ENCODE measurements at places on chromosomes 1 and 21.
A peak's percentile ranks its signal among the peaks of the same experiment; 100 is the strongest.

DNA sequence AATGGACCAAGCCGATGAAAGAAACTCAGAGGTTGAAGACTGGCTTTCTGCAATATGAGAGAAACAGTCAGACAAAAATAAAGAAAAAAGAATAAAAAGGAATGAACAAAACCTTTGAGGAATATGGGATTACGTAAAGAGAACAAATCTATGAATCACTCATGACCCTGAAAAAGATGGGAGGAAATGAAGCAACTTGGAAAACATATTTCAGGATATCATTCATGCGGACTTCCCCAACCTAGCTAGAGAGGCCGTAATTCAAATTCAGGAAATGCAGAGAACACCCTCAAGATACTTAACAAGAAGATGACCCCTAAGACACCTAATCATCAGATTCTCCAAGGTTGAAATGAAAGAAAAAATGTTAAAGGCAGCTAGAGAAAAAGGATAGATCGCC is 705.3 kb upstream of the CHRM3 start:
- no peak for DNase-seq

DNA sequence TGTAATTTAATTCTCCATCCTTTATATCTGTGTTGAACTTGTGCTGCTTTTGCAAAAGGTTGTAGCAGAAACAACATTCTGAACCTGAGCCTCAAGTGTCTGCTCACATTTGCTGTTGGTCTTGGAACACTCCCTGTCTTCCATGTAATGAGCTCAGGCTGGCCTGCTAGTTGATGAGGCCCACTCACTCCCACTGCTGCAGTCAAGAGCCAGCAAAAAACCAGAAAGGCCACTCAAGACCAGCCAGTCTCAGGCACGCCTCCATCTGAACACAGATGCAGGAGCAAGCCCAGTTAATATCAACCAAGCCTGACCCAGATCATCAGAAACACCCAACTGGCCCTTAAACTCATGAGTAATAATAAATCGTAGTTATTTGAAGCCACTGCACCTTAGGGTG is 342.2 kb upstream of the NFIA start:
- no peak for DNase-seq

GRCh38 chr1:171221665-171222591 is 26.4 kb upstream of the FMO1 start:
- DNase-seq = no peak

GRCh38 chr1:25643929-25644328 is 27.3 kb downstream of the MAN1C1 start:
- DNase-seq = no peak

GRCh38 chr1:105485207-105485606 is 1571.3 kb upstream of the PRMT6 start:
- no peak for DNase-seq

- DNase-seq = no peak
Measured at GRCh38 chr1:112636597-112637253, 17.1 kb downstream of the CAPZA1 start.

DNA sequence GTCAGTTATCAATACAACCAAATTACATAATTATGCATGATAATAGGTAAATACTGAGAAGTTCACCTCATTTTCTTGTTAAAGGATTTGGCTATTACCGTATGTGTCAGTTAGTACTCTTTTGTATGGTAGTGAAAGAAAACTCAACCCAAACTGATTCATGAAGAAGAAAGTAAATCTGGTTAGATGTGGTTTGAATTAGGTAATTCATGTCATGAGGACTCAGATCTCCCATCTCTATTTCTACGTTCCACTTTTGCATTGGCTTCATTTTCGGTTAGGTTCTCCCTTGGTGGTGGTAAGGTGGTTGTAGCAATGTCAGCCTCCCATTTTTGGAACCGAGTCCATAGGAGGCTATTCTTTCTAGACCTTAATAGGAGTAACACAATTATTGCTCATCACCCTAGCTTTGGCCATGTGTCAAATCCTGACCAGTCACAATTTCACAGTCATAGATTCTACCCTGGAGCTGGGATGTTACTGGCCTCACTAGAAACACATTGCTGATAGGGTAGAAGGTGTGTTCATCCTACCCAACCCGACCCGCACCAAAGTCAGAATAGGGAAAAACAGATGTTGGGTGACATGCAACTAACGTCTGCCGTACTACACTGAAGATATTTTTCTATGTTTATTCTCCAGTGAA is 97.6 kb downstream of the OSBPL9 start:
- no peak for DNase-seq

DNA sequence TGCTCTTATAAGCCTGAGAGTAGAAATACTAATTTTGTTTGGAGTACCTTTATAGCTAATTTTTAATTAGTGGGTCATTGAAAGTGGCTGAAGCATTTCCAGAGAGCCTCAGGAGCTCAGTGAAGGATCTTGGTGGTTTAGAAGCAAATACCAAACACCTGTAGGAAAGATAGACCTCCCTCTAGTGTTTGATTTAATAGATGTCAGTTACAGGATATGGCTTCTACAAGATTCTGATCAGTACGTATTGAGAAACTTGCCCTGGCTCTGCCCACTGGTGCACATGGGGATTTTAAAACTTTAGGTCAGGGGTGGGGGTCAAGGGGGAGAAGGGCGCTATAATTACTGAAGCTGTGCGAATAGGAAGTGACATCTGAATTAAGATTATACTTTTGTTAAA is 122.2 kb downstream of the POU2F1 start:
- no peak for DNase-seq

GRCh38 chr1:217138799-217139466 is 415.7 kb upstream of the ESRRG start:
- DNase-seq = no peak

GRCh38 chr1:23619299-23620188 is 60.2 kb upstream of the ID3 start:
- peak; percentile 88 for DNase-seq

DNA sequence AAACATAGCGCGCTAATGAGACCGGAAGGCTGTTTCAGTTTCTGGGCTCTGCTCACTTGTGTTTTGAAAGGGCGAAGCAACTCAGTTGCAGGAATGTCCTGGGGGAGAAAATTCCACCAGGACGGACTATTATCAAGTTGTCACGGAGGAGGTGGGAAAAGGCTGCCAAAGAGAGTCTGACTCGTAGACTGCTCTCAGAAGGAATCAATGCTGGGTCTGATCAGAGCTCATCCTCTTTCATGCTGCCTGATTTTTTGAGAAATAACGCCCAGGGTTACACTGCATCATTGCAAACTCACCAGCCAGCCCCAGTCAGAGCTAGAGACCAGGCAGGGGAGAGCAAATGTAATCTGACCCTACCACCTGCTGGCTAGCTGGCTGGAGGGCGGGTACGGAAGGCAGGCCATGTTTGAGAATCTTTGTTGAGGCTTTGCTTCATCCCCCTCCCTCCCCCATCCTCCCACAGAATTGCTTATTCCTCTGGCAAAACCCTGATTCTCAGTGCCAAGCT is 36.4 kb upstream of the BCL9 start:
- DNase-seq = no peak

- no peak for DNase-seq
Measured at GRCh38 chr1:197099444-197099843, 32.4 kb upstream of the F13B start.

GRCh38 chr21:43835861-43836260 is 29.2 kb upstream of the AGPAT3 start:
- no peak for DNase-seq

- no peak for DNase-seq
Measured at GRCh38 chr1:178819123-178819522, 51.8 kb downstream of the ANGPTL1 start.

- DNase-seq = no peak
Measured at GRCh38 chr1:97986041-97987005, 65.5 kb upstream of the DPYD start.

DNA sequence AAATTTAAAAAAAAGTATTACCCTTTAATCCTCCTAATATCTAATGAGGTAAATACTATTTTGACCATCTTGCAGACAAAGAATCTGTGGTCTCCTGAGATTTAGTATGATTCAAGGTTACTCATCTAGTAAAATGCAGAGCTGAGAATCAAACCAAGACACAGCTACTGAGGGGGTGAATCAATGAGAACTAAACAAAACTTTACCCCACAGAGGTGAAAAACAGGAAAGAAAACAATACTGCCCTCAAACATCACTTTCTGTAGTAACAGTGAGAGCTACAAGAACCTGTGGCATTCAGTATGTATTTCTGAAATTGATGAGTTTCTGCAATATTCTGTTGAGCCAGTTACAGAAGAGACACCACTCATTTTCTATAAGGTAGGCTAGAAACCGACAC is 85.1 kb downstream of the JAK1 start:
- no peak for DNase-seq
